Activated T-helper 1 cell treated with anti-CD3 and anti-CD28 coated beads, Interleukin-12 subunit alpha, Interleukin-12 subunit beta, Interleukin-2, Interleukin-4 antibody, amounts not matched to agents 30 ng/mL and 10 ng/mL and 1 ng/mL, durations not matched to agents 14 hours and 24 hours and 36 hours (primary cell): ENCODE measurements at places on chromosomes 5 and 9.
A peak's percentile ranks its signal among the peaks of the same experiment; 100 is the strongest.

DNA sequence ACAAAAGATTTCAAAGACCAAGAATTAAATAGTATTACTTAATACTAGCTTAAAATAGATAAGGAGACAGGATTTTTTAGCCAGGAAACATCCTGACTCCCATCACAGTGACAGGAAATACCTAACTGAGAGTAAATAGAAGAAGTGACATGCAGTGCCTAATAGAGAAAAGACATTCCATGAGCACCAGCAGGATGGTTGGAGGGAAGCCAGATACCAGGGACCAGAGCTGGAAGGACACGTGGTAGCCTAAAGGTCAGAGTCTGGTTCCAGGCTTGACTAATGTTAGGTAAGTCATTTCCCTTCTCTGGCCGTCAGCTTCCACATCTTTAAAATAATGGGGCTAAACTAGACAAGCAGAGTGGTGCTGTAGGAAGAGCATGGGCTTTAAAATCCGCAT is 41.6 kb downstream of the CDK5RAP2 start:
- H3K36me3 ChIP-seq: peaks cover 42% of the 10 kb centered on the region
- no peak for DNase-seq
- no peak overlapping the region for H3K4me3 ChIP-seq
- no peaks in the 10 kb centered on the region for H3K27me3 ChIP-seq
- peaks cover 16% of the 10 kb centered on the region for H3K4me1 ChIP-seq

- H3K4me3 ChIP-seq: no peak overlapping the region
- no peaks in the 10 kb centered on the region for H3K36me3 ChIP-seq
- no peak for DNase-seq
- H3K27ac ChIP-seq: no peak overlapping the region
Measured at GRCh38 chr9:110033869-110034268, 174.1 kb downstream of the C9orf152 start.

- H3K27me3 ChIP-seq: peaks cover 10% of the 10 kb centered on the region
- no peaks in the 10 kb centered on the region for H3K36me3 ChIP-seq
- no peak for DNase-seq
- no peak overlapping the region for H3K27ac ChIP-seq
Measured at GRCh38 chr9:2628919-2629318, 7.3 kb downstream of the VLDLR start.

DNA sequence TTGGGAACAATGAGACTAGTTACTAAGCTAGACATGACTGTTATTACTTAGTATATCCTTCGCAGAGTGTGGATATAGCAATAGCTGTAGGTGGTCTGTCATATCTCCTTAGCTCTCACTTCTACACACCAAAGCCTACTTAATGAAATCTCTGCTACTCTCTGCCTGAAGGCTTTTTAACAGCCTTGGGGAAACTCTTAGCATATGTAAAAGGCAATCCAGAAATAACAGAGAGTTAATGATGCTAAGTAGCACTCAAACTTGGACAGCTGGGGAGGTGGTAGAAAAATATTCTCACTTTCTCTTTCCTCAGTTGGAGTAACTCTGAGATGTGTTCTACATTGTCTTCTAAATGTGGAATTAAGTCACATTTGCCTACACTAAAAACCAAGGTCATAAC is 30.2 kb upstream of the C6 start:
- no peak for DNase-seq
- no peak overlapping the region for H3K27ac ChIP-seq
- no peak overlapping the region for H3K4me3 ChIP-seq
- no peaks in the 10 kb centered on the region for H3K36me3 ChIP-seq
- H3K27me3 ChIP-seq: peaks cover 2% of the 10 kb centered on the region

DNA sequence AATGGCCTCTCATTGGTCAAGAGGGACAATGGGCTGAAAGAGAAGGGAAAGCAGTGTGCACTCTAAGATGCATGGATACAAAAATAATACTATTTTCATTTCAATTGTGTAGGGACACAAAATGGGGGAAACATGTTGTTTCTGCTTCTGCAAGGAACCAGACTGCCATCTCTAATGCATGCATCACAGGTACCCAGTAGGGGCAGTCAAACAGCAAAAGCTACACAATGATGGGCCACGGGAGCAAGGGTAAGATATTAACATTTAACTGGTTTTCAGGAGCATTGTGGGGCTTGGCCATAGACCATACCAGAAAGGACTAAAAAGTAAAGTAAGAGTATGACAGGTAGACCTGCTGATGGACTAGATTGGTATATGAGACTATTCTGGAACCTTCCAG is 535.8 kb downstream of the SPATA31D1 start:
- no peak for DNase-seq
- no peaks in the 10 kb centered on the region for H3K4me1 ChIP-seq
- no peaks in the 10 kb centered on the region for H3K27me3 ChIP-seq
- no peak overlapping the region for H3K4me3 ChIP-seq

- H3K27me3 ChIP-seq: peaks cover 17% of the 10 kb centered on the region
- DNase-seq: no peak
- H3K4me1 ChIP-seq: peaks cover 17% of the 10 kb centered on the region
- H3K27ac ChIP-seq: no peak overlapping the region
- no peaks in the 10 kb centered on the region for H3K36me3 ChIP-seq
- H3K4me3 ChIP-seq: no peak overlapping the region
Measured at GRCh38 chr9:38226491-38226951, 157.5 kb upstream of the SHB start.

DNA sequence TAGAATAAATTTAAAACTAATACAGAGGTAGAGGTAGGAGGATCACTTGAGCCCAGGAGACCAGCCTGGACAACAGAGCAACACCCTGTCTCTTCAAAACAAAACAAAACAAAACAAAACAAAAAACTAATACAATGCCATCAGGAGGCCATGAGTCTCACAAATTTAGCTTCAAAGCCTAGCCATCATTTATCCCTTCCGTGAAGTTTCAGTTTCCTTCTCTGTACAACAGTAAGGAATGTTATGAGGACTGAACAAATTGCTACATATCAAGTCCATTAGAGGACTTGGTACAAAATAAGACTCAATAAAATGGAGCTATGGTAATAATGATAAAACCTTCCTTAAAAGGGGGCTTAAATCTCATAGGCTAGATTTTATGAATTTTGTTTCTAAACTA is 60.8 kb downstream of the MAPKAP1 start:
- no peak for DNase-seq
- H3K27me3 ChIP-seq: no peaks in the 10 kb centered on the region
- H3K36me3 ChIP-seq: peaks cover 14% of the 10 kb centered on the region
- peaks cover 70% of the 10 kb centered on the region for H3K4me1 ChIP-seq

DNA sequence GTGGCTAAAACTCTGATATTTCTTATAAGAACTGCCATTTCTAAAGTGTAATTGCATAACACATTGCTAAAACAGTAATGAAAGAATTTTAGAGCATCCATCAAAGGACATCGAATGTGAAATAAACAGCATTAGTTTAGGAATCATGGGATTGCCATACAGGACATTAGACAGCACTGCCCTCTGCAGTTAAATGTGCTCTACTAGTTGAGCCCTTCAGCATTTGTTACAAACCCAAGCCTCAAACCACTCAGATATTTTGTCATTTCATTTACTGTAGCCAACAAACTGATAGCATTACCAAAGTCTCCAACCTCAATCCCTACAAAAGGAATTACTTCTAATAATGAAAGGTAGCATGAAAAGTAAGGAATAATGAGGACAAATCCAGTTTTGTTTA is 116.8 kb upstream of the COX7C start:
- DNase-seq: no peak
- H3K4me3 ChIP-seq: no peak overlapping the region
- no peaks in the 10 kb centered on the region for H3K27me3 ChIP-seq
- no peaks in the 10 kb centered on the region for H3K36me3 ChIP-seq

DNA sequence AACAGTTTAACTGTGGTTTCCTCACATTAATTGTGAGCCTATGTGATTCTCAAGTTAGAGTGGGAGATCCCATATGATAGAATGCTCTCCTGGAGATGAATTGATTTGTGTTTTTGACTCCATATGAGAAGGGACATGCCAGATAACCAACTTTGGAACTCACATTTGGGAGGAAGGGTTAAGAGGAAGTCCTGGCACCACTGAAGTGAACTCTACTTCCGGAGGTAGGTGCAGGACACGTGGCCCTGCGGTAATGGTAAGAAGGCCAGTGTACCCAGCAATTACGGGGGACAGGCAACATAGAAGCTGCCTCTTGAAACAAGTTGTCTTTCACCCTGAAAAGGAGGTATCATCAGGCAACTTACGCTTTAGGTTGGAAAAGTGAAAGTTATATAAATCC is 146.6 kb upstream of the RFX3 start:
- no peaks in the 10 kb centered on the region for H3K4me1 ChIP-seq
- no peak overlapping the region for H3K27ac ChIP-seq

DNA sequence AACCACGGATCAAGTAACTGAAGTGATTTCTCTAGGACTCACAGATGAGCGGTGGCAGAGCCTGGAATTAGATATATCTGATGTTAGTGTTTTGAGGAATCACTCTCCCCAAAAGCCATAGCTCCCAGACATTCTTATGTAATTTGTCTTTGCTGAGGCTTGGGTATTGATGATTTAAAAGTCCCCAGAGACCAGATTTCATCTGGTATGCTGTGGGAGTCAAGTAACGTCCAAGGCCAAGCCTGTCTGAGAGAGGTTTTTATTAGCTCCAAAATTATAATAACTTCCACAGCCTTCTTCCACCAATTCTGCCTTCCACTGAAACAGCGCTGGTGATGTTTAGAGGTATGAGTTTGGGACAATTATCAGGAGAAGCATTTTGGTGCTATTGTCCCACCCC is 21.3 kb upstream of the KCNIP1 start:
- no peak overlapping the region for H3K4me3 ChIP-seq
- H3K27ac ChIP-seq: no peak overlapping the region
- no peaks in the 10 kb centered on the region for H3K4me1 ChIP-seq

- no peaks in the 10 kb centered on the region for H3K27me3 ChIP-seq
- no peaks in the 10 kb centered on the region for H3K4me1 ChIP-seq
- no peak for DNase-seq
- H3K4me3 ChIP-seq: no peak overlapping the region
Measured at GRCh38 chr9:31820426-31820825, 564.0 kb upstream of the ACO1 start.

DNA sequence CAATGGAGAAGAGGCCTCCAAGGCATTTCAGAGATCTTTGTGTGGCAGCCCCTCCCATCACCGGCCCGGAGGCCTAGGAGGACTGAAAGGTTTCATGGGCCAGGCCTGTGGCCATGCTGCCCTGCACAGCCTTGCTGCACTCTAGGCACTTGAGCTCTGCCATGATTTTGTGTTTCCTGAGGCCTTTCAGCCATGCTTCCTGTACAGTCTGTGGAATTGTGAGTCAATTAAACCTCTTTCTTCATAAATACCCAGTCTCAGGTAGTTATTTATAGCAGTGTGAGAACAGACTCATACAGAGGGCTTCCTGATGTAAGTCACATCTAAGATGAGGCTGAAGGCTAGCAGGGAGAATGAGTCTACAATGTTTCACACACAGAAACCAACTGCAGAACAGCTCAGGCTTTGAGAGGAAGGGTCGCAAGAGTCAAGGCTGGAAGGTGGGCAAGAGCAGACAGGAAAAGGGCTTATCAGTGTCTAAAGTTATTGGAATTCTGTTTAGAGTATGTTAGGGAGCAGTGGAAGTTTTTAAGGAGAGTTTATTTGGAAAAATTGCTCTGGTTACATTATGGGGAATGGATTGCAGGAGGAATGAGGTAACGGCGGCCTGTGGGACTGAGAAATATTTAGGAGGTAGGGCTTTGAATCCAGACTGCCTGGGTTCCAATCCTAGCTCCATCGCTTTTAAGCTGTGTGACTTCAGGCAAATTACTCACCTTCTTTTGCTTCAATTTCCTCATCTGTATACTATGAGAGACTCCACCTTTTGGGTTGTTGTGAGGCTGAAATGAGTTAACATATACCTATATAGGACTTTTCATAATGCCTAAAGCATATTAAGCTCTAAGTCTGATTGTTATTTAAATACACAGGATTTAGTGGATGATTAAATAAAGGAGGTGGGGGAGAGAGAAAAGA is 291.2 kb downstream of the CWC27 start:
- H3K36me3 ChIP-seq: no peaks in the 10 kb centered on the region
- H3K27me3 ChIP-seq: no peaks in the 10 kb centered on the region
- no peak for DNase-seq
- H3K4me3 ChIP-seq: no peak overlapping the region
- no peaks in the 10 kb centered on the region for H3K4me1 ChIP-seq

GRCh38 chr5:140555747-140556312 is 1.4 kb downstream of the SRA1 start:
- peaks cover 57% of the 10 kb centered on the region for H3K4me1 ChIP-seq
- H3K27ac ChIP-seq: peak overlapping the region; percentile 89
- H3K4me3 ChIP-seq: peak overlapping the region; percentile 88
- no peaks in the 10 kb centered on the region for H3K27me3 ChIP-seq

DNA sequence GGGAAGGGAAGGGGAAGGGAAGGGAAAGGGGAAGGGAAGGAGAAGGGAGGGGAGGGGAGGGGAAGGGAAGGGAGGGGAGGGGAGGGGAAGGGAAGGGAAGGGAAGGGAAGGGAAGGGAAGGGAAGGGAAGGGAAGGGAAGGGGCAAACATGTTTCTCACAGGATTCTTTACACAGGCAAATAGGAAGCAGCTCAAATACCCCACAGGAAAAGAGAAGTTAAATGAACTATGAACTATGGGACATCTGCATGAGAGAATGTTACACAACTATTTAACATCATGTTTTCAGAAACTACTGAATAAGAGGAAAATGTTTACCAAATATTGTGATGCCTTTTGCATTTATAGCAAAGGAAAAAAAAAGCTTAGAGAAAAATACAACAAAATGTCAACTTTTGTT is 125.4 kb upstream of the SLC30A5 start:
- no peak overlapping the region for H3K27ac ChIP-seq
- peaks cover 2% of the 10 kb centered on the region for H3K27me3 ChIP-seq
- H3K4me3 ChIP-seq: no peak overlapping the region
- H3K36me3 ChIP-seq: no peaks in the 10 kb centered on the region
- no peaks in the 10 kb centered on the region for H3K4me1 ChIP-seq
- no peak for DNase-seq

DNA sequence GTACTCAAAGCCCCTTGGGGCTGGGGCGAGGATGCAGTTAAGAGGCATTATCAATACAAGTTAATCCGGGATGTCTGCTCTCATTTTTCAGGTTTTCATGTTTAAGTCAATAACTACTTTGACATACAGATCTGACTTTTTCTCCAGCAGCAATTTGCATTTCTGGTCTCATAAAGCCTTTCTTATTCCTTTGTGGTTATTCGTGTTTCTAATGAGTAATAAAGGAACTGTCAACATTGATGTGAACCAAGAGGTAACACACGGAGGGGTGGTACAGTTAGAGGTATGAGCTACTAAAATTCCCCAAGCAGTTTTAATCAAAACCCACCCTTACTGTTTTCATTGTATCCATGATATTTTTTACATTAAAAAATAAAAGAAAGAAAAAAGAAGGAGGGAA is 138.0 kb upstream of the NFIB start:
- DNase-seq: no peak
- no peak overlapping the region for H3K4me3 ChIP-seq
- no peaks in the 10 kb centered on the region for H3K4me1 ChIP-seq
- H3K36me3 ChIP-seq: no peaks in the 10 kb centered on the region
- no peak overlapping the region for H3K27ac ChIP-seq

DNA sequence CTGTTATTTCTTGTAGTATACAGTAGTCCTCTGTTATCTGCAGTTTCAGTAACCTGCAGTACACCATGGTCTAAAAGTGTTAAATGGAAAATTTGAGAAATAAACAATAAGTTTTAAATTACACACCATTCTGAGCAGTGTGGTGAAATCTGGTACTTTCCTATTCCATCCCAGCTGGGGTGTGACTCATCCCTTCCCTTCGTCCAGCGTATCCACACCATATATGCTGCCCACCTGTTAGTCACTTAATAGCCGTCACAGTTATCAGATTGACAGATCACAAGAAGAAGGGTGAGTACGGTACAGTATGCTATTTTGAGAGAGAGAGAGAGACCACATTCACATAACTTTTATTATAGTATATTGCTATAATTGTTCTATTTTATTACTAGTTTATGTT is 28.9 kb downstream of the FAM151B start:
- no peaks in the 10 kb centered on the region for H3K27me3 ChIP-seq
- DNase-seq: no peak
- H3K4me1 ChIP-seq: no peaks in the 10 kb centered on the region
- no peaks in the 10 kb centered on the region for H3K36me3 ChIP-seq
- H3K4me3 ChIP-seq: no peak overlapping the region
